ENCODE measurements at places on chromosomes 13 and 19. TPM values are rescaled to one million over a fixed set of nuclear protein-coding genes. Genes with fewer than 3 reads are reported as not detected.

The ACER1 gene
- polyA plus RNA-seq = not detected

DNA sequence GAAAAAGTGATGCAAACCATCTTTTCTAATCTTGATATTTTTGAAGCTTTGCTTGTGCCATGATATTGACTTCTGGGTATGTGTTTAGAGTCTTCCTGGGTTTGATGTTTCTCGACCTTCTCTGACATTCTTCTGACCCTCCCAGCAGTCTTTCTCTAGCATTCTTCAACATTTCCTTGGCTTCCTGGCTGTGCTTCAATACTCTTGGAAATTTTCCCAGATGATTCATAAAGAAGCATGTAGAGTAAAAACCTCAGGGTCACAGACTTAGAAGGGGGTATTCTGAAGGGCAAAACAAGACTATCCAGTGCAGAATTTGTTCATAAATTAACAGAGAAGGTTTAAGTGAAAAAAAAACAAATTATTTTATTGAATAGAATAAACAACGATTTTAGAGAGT lies 946.3 kb upstream of the PCDH9 start:
- no peaks in the 10 kb centered on the region for H3K36me3 ChIP-seq
- H3K27ac ChIP-seq = no peak overlapping the region
- H3K27me3 ChIP-seq = no peaks in the 10 kb centered on the region

- no peak overlapping the region for H3K4me3 ChIP-seq
- DNase-seq = peak; percentile 60
- H3K27ac ChIP-seq = no peak overlapping the region
- H3K36me3 ChIP-seq = no peaks in the 10 kb centered on the region
Measured at GRCh38 chr19:33396701-33397535, 23.4 kb downstream of the CEBPG start.

The ZNF439 gene
- polyA plus RNA-seq = 4.5 TPM

The CDX2 gene
- 0.12 TPM for polyA plus RNA-seq

- no peaks in the 10 kb centered on the region for H3K27me3 ChIP-seq
- no peak overlapping the region for H3K4me3 ChIP-seq
- H3K27ac ChIP-seq = no peak overlapping the region
- no peaks in the 10 kb centered on the region for H3K36me3 ChIP-seq
Measured at GRCh38 chr13:20571676-20572075, 4.7 kb downstream of the IFT88 start.

GRCh38 chr19:55990831-55991230 lies 4.3 kb downstream of the NLRP5 start:
- H3K27ac ChIP-seq = no peak overlapping the region
- H3K4me1 ChIP-seq = no peaks in the 10 kb centered on the region
- no peak for DNase-seq
- no peak overlapping the region for H3K4me3 ChIP-seq
- H3K27me3 ChIP-seq = no peaks in the 10 kb centered on the region
- H3K36me3 ChIP-seq = no peaks in the 10 kb centered on the region

The TYROBP gene
- 0.99 TPM for polyA plus RNA-seq

The ZNF66 gene
- polyA plus RNA-seq = 18.5 TPM
